Stimulated activated CD4-positive, alpha-beta T cell treated with anti-CD3 and anti-CD28 coated beads, TNF-alpha, amount 100 ng/mL, for 48 hours (primary cell): ENCODE measurements at places on chromosomes 3 and 15.
A peak's percentile ranks its signal among the peaks of the same experiment; 100 is the strongest.

- DNase-seq = no peak
Measured at GRCh38 chr3:50607271-50608091, 4.1 kb downstream of the CISH start.

DNA sequence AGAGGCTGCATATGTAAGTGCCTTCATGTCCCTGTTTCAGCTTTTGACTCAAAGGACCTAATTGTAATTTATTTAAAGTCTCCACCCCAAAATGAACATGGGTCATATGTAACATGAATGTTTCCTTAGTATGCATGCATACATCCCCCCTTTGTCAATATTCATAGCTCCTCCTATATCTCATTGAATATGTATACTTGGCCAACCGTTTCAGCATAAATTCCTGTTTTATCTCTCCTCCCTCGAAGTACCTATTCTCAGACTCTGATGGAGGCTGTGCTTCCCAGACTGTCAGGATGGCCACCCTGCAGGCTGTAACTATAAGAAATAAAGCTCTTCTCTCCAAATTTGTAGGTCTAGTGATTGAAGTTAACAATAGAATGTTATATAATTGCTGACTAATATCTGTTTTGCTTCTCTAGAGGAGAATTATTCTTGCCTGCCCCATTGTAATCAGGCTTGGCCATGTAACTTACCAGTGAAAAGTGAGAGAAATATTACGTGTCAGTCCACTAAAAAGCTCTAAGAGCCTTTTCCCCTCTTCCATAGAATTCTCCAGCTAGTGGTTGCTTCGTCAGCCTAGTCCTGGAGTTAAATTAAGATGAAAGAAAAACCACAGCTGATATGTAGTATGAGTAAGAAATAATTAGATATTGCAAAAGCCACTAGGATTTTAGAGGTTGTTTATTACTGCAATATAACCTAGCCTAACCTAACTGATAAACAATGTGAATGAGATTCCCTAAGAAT is 245.1 kb downstream of the ZNF385D start:
- no peak for DNase-seq

- peak; percentile 99 for DNase-seq
Measured at GRCh38 chr15:22838292-22839042, at the start of gene NIPA2. NIPA2 (plus strand) TSS chr15:22838666; CDS start chr15:22851732, 13,066 bp downstream.

GRCh38 chr15:65372787-65373067 is 5.1 kb downstream of the IGDCC3 start:
- DNase-seq = no peak

DNA sequence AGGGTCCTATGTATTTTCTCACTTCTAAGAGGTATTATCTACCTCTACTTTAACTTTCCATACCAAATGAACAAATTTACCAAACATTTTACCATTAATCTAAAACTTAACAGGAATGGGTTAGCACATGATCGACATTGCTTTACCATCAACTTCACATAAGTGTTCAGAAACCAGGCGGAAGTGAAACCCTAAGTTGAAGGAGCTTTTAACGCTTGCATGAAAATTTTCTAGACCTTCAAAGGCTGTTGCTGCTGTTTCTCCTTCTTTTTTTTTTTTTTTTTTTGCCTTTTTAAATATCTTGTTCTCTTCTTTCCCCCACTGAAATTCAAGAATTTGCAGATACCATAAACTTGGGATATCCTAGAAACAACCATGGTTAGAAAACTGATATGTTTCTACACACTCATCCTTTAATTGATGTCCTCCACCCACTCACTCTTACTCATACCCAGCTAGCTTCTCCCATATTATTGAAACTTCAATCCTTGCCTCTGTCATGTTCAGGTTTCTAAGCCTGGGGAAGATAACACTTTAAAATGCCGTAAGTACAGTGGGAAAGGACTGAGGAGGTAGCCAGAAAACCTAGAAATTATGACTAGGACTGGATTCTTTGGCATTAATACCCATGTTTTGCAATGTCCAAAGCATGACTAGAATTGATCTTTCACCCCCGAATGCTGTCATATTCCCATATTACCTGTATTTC is 24.7 kb downstream of the MYO5A start:
- DNase-seq = no peak

- DNase-seq = no peak
Measured at GRCh38 chr15:98397419-98397818, 250.9 kb upstream of the IGF1R start.

- no peak for DNase-seq
Measured at GRCh38 chr3:194828116-194828515, 142.4 kb downstream of the FAM43A start.

DNA sequence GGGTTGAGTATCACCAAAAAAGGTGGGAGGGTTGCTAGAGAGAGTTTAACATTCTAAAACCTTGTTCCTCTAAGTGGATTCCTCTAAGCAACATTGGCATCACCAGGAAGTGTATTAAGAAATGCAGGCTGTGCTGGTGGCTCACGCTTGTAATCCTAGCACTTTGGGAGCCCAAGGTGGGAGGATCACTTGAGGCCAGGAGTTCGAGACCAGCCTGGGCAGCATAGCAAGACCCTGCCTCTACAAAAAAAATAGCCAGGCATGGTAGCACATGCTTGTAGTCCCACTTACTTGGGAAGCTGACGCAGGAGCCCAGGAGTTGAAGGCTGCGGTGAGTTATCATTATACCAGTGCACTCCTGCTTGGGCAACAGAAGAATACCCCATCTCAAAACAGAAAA is 4.6 kb downstream of the MYNN start:
- no peak for DNase-seq

GRCh38 chr15:80507638-80508316 is 103.6 kb downstream of the ARNT2 start:
- no peak for DNase-seq

DNA sequence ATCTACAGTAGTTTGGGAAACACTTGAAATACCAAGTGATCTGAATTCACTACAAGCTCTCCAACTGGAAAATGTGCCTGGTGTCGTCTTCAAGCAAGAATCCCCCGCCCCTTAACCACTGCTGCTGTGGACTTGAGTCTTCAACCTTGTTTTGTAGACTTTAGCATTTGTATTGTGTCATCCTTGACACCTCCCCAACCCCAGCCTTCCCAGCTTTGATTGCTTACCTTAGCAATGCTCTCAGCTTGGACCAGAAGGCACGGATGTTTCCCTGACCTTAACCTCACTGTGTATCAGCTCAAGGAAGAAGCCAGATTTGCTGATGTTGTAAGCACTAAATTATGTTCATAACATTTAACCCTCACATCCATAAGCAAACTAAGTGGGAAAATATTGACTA is 146.4 kb downstream of the IGF1R start:
- no peak for DNase-seq
